Ecto neural progenitor cell (in vitro differentiated cells): ENCODE measurements at places on chromosomes 3 and 15.

- no peak for DNase-seq
Measured at GRCh38 chr3:125383744-125384143, 8.6 kb upstream of the ZNF148 start.

DNA sequence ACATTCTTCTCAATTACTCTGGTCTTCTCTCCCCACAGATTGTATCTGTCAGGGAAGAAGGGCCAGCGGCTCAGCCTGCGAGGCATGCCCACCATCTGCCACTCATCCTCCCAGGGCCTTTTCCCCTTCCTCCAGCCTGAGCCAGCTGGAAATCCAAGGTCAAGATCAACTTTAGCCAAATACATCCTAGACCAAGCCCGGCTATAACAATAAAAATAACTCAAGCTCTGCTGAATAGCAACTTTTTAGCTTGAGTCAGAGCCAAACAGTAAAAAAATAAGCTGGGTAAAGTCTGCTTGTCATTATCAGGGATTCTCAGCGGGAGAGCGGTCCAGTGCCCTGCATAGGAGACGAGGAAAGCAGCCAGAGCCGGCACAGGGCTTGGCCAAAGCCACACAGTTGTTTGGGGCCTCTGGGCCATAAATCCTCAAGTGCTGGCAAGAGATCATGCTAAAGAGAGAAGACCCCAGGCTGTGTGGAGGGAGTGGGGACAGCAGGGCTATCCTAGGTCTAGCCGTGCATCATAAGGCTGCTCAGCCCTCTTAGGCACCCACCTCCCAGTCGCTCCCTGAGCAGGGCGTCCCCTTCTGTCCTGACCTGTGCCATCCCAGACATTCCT is 76.2 kb upstream of the HERC1 start:
- no peak for DNase-seq

DNA sequence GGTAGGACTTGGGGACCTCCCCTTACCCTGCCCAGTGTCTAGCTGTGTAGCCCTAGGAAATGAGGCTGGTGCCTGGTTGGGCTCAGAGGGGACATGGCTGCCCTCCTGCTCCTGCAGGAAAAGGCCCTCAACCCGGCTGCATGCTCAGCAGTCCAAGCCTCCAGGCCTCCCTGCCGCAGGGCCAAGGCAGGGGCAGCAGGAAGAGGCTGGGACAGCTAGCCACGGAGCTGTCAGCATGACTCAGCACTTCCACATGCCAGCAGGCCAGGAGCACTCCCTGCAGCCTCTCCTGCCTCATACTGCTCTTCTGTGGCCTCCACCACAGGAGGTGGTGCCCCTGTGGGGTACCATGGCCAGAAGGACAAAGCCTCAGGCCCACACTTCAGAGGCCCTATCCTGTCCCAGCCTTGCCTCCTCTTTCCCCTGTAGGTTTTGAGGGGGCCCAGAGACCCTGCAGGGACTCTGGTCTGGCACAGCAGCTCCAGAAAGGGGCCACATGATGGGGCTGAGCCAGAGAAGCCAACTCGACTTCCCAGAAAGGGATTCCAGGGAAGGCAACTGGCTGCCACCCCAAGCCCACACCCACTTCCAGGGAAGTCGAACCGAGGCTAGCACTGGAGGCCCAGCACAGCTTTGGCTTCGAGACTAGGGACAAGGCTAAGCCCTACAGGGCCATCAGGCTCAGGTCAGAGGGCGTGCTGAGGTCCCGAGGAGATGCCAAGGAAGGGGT is 19.5 kb downstream of the TKT start:
- no peak for DNase-seq

- DNase-seq, result peak; percentile 27
Measured at GRCh38 chr3:194956697-194957396, 271.2 kb downstream of the FAM43A start.

DNA sequence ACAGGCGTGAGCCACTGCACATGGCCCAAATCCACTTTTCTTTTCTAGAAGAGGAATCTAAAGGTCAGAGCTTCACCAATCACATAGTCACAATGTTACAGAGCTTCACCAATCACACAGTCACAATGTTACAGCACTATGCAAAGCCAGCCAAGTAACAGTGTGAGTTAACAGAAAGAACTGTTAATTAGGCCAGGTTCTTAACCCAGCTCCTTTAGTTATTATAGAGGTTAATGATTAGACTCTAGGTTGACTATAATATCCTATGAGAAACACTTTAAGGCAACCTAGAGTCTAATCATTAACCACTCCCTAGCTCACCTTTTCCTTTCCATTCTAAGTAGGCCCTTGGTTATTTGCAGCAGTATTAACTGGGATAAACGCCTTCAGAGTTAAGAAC is 54.0 kb downstream of the TASOR start:
- DNase-seq, result no peak

- no peak for DNase-seq
Measured at GRCh38 chr3:44825264-44825925, 36.3 kb upstream of the TMEM42 start.

GRCh38 chr3:195440379-195440778 is 2.4 kb downstream of the ACAP2 start:
- DNase-seq, result no peak

DNA sequence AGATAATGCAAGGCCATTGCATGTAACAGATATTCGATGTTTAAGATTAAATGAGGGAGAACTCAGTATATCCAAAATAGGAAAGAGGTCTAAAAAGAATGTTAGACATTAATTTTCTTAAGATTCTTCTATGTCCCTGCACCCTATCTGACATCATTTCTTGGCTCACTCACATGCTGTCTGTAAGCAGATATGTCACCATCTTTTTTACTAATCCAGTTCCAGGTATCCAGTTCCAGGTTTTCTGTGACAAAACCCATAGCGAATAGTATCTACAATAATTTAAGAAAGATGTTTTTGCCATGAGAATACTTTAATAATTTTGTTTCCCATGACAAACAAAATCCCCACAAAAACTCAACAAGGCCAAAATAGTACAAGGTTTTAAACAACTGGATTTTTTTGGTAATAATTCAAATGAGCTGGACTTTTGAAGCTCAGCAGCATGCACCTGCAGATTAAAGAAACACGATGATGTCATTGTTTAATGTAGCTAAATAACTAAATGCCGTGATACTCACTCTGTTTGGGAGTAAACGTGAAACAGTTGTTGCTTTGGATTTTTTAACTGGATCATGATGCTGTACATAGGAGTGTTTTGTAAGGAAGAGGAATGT is 867.6 kb downstream of the EPHA3 start:
- DNase-seq, result no peak

DNA sequence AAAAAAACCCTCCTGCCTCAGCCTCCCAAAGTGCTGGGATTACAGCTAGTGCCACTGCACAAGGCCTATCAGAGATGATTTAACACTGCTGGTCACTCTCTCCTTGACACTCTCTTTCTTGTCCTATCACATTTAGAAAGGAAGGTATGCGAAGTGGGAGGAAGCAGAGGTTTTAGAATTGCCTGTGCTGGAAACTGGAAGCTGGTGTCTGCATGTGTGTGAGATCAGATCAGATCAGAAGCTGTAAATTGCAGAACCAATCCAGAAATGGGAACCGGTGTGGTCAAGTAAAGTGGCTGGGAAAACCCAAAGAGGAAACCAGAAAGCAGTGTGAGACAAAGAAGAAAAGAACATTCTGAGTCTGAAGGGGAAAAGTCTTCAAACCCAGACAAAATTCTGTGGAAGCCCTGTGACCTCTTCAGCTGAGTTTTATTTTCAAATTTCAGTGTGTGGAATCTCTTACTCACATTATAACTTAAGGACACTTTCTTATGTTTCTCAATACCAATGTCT is 2.8 kb downstream of the EFHB start:
- DNase-seq, result no peak

- DNase-seq, result no peak
Measured at GRCh38 chr15:75723847-75724660, 11.4 kb upstream of the CSPG4 start.

- no peak for DNase-seq
Measured at GRCh38 chr15:64014995-64015394, 31.3 kb downstream of the DAPK2 start.

- no peak for DNase-seq
Measured at GRCh38 chr3:146148468-146148931, 12.5 kb downstream of the PLOD2 start.

DNA sequence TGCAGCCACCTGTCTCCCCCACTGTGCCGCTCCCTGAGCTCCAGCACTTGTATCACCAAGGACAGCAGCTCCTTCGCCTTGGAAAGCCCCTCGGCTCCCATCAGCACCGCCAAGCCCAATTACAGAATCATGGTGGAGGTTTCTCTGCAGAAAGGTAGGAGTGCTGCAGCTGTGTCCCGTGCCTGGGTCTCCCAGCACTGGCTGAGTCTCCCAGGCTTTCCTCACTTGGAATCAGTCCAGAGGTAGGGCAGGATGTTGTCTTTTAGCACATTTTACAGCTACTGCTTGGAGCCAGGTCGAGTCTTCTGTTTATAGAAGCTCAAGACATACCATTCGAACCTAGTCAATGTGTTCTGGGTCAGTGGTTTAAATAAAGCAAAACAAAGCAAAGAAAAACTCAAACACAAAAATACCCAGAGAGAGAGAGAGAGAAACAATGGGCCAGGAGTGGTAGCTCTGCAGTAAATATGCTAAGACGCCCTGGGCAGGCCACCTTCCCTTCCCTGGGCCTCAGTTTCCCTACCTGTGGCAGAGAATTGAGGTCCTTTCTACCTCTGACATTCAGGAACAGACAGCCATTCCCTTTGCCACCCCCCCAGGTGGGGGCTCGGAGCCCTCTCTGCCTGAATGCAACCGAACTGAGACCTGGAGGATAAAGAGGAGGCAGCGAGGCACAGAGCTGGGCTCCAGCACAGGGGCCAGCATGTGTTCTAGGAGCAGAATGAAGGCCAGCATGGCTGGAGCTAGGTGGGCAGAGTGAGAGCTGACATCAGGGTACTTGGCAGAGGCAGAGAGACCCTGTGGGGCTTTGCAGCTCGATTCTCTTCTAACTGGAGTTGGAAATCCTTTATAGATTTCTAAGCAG is 44.1 kb downstream of the STARD5 start:
- DNase-seq, result no peak

- DNase-seq, result no peak
Measured at GRCh38 chr3:52893723-52894122, 3.6 kb downstream of the STIMATE start.

DNA sequence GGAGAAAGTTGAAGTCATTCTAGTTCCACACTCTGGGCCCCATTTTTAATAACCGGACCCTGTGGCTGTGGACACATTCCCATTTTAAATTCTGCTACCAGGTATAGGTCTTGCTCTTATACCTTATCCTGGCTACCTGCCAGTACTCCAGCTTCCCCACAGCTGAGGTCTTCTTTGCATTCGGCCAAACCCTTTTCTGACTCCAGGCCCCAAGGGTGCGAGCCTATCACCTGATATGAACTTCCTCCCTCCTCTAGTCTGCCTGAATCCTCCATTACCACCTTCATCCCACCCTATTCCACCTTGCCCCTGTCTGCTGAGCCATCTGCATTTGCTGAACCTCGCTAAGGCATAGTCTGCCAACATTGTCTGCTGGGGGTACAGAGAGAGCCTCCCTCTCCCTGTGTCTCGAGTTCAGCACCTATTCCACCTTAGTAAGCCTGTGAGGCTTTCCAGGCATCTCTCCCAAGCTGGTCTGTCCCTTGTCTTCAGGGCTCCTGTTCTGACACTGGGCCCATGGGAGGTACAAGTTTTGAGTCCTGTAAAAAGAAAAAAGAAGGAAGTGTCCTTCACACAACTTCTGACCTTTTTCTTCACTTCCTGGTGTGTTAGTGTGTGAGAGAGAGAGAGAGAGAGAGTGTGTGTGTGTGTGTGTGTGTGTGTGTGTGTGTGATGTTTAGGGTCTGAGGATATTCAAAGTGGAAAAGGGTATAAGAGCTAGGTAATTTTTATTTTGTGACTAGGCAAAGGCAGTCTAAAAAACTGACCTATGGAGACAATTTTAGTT is 27.0 kb downstream of the PDE8A start:
- DNase-seq, result no peak

DNA sequence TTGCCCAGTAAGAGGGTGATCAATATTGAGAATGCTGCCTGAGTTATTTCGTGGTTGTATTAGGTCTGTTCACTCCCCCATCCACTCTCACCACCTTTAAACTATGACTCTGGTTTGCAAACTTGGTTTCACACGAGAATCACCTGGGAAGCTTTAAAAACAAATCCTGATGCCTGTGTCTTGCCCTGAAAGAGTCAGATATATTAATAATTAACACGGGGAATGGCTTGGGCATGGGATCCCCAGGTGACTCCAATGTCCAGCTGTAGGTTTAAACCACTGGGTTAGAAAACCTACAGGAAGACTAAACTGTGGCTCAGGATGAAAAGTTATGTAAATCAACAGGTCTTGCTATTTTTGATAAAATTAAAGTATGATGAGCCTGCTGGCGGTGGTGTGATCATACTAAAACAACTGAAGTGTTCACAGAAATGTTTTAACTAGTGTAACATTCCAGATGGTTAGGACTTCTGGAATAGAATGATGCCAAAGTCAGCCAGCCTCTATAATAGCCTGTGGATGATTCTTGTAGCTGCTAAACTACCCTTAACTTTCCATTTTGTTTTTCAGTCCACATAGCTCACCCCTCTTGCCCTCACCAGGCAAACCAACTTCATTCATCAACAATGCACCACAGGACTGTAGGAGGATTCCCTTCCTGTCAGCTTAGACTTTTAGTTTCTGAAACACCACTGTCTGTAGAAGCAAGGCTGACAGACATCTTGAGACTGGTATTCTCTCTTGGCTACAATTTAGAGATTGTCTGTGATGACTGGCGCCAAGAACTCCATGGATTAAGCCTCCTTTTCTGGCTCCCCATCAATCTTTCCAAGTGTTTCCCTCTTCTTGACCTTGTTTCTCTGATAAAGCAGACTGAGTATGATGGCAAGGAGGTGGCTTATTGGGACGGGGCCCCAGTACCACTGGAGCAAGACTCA is 119.1 kb upstream of the ADAMTS9 start:
- DNase-seq, result no peak

DNA sequence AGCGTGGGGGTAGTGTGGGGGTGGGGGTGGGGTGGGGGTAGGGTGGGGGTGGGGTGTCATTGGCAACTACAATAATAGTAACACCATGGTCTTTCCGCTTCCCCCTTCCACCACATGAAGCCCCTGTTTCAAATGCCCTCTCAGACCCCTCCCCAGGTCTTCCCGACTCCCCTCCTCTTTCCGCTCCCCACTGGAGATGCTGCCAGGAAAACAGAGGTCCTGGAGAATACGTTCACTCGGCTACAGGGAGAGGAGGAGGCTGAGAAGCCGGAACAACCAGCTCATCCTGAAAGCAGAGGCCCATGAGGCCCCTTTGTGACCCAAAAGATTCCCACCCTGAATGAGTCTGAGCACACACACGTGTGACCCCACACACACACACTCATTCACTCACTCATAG is 75.4 kb downstream of the CPN2 start:
- DNase-seq, result peak; percentile 29
